Activated effector memory CD4-positive, alpha-beta T cell treated with anti-CD3 and anti-CD28 coated beads, Interleukin-2, amount 50 U/mL, for 16 hours (primary cell): ENCODE measurements at places on chromosomes 7 and 10.
A peak's percentile ranks its signal among the peaks of the same experiment; 100 is the strongest.

DNA sequence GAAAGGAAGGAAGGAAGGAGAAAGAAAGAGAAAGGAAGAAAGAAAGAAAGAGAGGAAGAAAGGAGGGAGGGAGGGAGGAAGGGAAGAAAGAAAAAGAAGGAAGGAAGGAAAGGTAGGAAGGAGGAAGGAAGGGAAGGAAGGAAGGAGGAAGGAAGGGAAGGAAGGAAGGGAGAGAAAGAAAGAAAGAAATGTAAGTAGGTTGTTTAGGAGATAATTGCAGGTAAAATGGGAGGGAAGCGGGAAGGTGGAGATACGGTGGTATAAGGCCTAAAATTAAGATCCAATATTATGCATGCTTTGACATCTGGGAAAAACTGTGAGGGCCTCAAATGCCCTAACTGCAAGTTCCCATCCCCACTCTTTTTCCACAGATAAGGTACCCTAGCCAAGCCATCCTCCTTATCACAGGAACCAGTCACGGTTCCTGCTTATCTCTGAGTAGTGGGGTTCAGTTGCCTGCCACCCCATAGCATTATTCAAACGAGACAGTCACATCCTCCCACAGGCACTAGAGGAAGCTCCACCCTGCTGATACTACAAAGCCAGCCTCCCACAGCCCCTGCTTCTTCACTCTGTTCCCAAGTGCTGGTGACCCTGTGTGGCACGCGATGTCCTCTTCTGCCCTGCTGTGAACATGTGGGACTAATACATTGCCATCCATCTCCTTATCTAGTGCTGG lies 28.7 kb downstream of the ST8SIA6 start:
- DNase-seq: peak; percentile 75

DNA sequence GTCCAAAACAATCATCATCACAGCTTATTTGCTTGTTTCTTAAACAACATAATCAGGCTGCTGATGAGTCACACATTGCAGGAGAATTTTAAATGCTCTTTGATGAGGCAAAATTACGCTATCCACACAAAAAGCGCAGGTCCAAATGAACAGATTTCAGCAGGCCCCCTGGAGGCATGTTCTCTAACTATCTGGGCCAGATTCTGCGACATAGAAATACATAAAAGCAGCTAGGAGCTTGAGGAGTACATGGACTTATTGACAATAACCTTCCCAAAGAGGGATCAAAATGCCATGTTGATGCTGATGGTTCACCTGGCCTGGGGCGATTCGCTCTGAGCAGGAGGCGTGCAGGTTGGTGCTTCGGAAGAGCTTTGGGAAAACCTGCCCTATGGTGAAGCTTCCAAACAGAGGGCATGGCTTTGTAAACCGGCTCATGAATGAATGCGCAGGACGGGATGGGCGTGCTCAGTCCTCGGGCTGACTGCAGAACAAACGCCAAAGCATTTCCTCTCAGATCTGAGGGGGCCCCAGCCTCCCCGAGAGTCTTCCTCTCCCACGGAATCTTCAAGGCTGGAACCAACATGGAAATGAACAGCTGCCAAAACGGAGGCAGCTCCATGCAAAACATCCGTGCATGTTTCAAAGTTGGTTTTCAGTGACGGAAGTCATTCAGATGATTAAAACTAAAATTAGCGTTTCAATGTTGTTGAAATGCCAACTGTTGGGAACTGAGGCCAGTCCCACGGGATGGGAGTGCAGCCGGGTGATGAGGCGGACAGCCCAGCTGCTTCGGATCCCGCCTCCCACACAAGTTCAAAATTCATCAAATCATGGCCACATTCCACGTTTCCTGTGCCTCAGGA lies 179.6 kb downstream of the TCERG1L start:
- DNase-seq: no peak

GRCh38 chr10:120508393-120508792 lies 51.4 kb downstream of the PLPP4 start:
- DNase-seq: no peak

DNA sequence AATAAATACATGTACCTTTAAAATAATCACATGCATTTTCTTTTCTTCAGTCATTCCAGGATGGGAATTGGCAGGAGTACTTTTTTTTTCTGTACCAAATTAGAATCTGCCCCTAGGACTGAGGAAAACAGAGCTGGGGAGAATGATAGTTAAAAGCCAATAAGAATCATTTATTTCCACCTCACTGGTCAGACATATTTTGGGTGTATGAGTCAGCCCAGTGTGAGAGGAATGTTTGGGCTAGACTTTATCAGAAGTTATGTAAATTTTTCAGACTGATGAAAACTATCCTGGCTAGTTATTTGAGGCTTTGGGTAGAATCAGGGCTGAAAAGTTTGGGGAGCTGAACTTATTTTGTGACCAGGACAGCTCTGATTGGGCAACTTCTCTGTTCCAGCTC lies 303.1 kb upstream of the NPSR1 start:
- no peak for DNase-seq

GRCh38 chr7:149822353-149822943 lies 15.7 kb upstream of the ZNF862 start:
- DNase-seq: no peak

GRCh38 chr10:792792-793100 lies 103.3 kb upstream of the DIP2C start:
- no peak for DNase-seq

- no peak for DNase-seq
These were observed 1.5 kb upstream of the SFXN4 start for GRCh38 chr10:119167041-119167440.
